AG04450 (cell line): ENCODE measurements at places on chromosomes 5 and 9.

DNA sequence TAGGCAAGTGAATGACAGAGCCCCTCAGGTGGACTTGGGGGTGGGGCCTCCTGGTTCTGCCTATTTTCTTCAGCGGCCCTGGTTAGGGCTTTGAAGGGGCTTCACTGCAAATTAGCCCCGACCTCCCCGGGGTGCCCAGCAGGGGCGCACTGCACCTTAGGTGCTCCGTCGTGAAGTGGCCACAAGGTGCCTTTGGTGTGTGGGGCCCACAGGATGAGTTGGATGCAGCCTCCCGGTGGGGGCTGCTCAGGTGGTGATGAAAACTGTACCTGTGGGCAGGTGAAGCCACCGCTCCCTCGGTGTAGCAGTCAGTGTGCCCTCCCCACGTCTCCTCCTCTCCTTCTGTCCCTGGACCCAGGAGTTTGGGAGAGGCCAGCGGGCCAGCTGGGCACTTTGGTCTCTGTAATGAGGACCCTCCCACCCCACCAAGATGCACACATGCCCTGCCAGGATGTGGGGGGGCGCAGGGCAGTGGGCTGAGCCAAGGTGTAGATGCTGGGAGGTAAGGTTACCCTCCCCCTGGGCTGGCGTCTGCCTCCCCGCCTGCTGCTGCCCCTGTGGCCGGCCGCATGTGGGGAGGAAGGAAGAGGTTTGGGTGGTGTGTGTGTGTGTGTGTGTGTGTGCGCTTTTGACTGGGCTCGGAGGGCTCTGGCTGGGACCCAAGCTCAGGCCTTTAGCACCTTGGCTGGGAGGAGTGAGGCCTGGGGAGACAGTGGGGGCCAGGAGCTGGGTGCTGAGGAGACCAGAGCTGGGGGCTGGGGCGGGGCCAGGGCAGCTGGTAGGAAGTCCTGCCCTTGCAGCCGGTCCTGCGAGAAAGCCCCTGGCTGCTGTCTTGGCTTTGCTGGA is 55.6 kb downstream of the RXRA start:
- no peak for DNase-seq

DNA sequence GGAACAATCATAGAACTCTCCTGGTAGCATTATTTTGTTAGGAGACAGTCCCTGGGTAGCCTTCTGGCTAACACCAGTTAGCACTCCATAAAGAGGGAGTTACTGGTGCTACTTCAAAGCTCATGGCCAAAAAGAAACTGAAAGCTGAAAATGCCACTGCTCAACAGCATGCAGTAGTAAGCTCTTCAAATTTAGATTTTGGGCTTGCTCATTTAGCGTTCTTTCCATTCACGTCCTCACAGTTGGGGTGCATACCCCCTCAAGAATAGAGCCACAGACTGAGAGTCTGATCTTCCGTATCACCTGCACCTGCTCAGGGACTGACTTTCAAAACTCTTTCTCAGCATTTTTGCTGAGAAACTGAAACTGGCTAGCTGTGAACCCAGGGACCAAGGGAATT is 24.7 kb downstream of the NTRK2 start:
- DNase-seq: no peak

- DNase-seq: no peak
These were observed 122.4 kb downstream of the MVB12B start for GRCh38 chr9:126448865-126449577.

DNA sequence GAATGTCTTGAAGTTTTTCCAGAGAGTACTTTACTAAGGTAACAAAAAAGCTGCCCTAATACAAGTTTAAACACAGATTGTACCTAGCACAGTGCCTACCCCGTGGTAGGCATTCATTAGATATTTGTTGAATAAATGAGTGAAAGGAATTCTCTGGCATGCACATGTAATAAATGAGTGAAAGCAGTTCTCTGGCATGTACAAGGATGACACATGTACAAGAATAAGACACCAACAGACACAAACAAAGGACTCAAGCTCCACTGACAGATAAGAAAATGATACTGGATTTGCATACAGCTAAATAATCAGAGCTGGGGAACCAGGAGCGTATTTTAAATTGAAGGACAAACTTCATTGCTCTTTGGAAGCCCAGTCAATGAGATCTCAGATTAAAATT is 535.8 kb downstream of the EFNA5 start:
- no peak for DNase-seq

DNA sequence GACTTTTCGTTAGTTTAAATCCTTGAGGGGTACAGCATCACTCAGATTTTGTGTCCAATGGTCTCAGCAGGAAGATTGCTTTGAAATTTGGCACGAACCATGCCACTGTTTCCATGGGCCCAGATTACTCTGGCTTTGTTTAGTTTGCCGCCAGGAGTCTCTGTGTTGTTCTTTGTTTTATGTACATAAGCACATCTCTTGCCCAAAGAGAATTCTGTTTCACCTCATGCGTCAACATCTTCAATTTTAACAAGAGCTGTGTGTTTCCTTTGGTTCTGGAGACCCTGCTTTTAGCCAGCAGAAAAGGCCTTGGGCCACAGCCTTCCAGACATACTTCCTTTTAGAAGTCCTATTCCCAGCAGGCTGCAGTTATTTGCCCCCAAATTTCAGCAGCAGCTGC is 62.4 kb downstream of the TNPO1 start:
- no peak for DNase-seq

DNA sequence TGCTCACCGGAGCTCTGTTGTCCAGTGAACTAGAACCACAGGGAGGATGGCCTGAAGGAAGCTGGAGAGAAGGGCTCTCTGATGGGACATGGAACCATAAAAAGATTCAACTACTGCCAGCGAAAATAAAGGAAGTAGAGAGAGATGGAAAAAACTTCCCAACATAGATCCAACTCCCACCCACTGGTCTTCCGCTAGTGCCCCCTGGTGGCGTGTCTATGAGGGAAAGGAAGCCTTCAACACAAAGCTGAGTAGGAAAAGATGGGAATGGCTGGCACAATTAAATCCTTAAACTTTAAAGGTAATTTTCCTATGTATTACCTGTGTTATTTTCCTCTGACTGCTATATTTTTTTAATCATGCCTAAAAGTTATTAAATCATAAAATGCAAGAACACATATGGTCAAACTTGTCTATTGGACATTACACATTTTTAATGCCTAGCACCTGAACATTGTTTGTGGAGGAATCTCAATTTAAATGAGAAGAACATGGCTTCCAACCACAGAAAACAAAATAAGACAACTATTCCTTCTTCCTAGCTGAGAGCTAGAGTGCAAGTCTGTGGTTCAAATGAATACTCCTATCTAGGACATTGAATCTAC is 51.5 kb downstream of the CEP120 start:
- no peak for DNase-seq

GRCh38 chr9:1962588-1963106 is 52.5 kb upstream of the SMARCA2 start:
- no peak for DNase-seq

DNA sequence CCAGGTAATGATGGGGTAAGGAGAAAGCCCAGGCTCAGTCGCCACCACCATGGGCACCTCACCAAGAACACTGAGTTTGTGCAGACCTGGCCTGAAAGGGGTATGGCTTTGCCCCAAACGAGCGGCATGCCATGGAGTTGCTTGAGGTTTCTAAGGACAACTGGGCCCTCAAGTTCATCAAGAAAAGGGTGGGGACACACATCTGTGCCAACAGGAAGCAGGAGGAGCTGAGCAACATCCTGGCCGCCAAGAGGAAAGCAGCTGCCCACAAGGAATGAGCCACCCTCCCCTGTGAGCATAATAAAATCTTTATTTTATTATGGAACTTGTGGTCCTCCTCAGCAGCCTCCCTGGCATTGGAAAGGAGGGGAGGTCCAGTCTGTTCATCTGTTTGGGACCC is 23.8 kb downstream of the CD14 start:
- no peak for DNase-seq

- DNase-seq: no peak
These were observed 1.7 kb downstream of the PALM2AKAP2 start for GRCh38 chr9:109781541-109782197.

GRCh38 chr5:35031276-35031675 is 16.5 kb downstream of the AGXT2 start:
- DNase-seq: no peak

DNA sequence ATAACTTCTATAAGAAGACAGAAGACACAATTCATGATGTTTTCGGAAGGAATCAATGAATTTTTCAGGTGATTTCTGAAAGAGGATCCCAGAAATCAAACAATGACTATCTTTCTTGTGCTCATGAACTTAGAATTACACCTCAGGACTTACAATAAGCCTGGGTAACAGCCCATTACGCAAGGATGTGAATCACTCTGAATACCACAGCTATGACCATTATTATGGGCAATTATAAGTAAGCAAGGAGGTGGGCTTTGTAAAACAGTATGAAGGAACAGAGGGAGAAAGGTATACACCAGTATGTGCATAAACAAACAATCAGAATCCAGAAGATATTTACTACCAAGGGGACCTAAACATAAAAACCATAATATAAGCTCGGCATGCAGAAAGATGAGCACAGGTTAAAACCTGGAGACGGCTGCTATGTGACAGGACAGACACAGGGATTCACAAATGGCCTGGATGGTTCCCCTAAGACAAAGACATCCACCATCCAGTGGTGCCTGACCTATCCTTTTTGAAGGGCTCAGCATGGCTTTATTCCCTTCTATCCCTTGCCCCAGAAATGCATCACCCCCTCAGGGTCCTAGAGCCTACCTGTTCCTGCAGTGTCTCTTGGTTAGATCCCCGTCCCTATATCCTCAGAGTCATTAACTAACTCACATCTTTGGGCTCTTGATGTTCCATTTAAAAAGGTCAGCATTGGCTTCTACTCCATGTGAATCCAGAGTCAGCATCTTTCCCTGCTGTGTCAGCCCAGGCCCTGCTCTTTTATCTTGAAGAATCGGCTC is 21.8 kb upstream of the PPP2CA start:
- DNase-seq: peak; percentile 72

GRCh38 chr5:155293605-155294178 is 280.1 kb downstream of the KIF4B start:
- DNase-seq: no peak

- DNase-seq: no peak
These were observed 252.3 kb downstream of the IZUMO3 start for GRCh38 chr9:24293386-24293785.

GRCh38 chr5:160445132-160445531 is 23.5 kb downstream of the PTTG1 start:
- DNase-seq: no peak

- DNase-seq: no peak
These were observed 229.9 kb downstream of the EBF1 start for GRCh38 chr5:158869854-158870253.
